ENCODE measurements at places on chromosomes 5 and 9.

- DNase-seq: no peak
Measured at GRCh38 chr5:127423173-127423798, 94.2 kb upstream of the PRRC1 start.

GRCh38 chr5:40976836-40977235, 67.5 kb downstream of the C7 start:
- DNase-seq: no peak

DNA sequence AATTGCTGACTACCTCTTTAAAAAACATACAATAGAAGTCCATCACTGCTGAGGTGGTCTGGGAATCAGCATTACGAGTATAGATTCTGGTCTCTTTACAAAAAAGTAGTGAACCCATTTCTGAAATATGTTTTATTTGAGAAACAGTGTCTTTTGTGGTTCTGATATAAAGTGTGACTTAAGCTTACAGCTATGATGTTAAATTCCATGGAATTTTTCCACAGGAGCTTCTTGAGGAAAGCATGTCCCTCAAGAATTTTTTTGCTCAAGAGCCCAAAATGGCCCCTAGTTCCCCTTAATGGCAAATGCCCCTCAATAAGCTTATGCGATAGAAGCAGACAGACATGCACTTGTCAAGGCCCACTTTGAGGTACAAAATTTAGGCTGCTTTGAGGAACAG, 265.7 kb downstream of the FAM170A start:
- no peak for DNase-seq

DNA sequence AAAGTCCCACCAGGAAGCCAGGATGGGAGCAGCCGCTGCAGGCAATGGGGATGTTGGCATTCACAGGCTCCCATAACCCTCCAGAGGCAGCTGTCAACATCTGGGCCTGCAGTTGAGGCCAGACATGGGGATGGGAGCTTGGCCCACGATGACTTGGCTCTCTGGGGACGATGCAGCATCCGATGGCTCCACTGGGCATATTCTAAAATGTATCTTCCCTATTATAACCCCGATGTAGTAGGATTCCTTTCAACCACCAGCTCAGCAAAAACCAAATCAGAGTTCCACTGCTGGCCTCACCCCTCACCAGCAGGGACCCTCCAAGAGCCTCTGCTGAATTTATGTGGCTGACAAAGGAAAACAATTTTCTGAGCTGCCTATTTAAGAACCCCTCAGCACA, 7.1 kb downstream of the SPRY4 start:
- no peak for DNase-seq

- DNase-seq: no peak
Measured at GRCh38 chr9:116757030-116757429, 69.9 kb downstream of the TRIM32 start.

GRCh38 chr5:56255502-56255901, 22.4 kb upstream of the ANKRD55 start:
- no peak for DNase-seq

DNA sequence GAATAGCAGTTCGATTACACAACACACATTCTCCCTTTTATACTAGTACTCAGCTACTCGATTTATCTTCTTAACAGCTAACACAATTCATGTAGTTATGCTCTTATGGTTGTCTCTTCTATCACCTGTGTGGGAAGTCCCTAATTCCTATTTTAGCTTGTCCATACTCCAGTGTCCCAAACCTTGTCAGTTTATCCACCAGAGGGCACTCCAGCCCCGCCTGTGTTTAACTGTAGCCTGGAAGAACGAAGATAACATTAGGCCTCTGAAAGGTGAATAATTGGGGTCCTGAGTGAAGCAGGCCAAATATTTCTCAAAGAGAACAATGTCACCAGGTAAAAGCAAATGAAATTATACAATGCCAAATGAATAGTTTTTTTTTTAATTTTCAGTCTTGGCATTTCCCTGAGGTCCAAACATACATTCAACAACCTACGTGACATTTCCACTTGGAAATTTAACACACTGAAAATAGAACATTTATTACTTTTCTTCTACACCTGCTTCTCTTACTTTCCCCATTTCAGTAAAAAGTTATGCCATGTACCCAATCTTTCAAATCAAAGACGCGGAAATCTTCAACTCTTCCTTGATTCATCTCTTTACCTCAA, 560.7 kb downstream of the HTR1A start:
- DNase-seq: peak; percentile 6

DNA sequence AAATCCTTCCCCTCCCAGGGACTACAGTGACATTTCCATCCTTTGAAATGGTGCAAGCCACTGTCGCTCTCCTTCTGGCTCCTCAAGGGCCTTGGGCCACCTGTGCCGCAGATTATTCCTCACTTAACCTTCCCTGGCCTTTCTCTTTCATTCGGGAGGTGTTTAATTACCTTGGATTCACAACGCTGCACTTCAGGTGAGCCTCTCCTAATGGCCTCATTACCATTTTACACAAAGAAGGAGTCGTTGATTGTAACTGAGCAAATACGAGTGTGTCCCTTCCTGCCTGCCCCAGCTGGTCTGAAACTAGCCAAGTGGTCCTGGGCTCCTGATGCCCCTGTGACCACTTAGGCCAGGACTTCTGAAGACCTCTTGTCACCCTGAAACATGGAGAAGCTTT, 205.0 kb downstream of the CRB2 start:
- DNase-seq: no peak

- DNase-seq: no peak
Measured at GRCh38 chr9:80797831-80798688, 891.3 kb downstream of the TLE1 start.

DNA sequence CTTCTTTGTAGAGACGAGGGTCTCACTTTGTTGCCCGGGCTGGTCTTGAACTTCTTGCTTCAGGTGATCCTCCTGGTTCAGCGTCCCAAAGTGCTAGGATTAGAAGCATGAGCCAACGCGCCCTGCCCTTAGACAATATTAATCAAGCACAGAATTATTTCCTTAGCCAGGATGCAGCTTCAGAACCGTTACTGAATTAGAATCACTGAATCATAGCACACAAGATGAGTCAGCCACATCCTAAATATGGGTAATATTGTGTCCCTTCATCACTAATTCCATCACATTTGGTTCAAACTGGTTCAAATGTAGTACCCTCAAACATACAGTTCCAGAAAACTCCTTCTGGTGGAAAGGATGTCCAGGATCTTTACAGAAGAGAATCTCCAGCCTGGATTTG, 82.7 kb downstream of the BNC2 start:
- DNase-seq: no peak

- no peak for DNase-seq
Measured at GRCh38 chr9:127245637-127246164, 18.9 kb upstream of the GARNL3 start.

GRCh38 chr5:112583166-112583565, 154.5 kb upstream of the APC start:
- no peak for DNase-seq

DNA sequence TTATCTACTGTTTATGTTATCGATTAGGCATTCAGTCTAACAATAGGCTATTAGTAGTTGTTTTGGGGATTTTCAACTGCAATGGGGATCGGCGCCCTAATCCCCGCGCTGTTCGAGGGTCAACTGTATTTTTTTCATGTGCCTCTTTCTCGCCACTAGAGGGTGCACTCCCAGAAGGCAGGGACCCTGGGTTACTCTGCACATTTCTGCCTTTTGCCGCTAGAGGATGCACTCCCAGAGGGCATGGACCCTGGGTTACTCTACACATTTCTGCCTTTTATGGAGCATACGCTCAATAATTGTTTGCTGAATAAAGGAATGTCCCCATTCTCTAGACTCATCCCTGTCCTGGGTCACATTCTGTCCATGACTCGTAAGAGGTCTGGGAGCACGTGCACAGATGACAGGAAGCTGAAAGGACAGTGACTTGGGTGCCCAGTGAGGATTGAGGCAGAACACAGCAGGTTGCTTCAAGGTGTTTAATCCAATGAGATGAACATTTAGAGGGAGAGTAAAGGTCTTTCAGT, 27.9 kb upstream of the RECK start:
- peak; percentile 40 for DNase-seq

- DNase-seq: no peak
Measured at GRCh38 chr5:81848362-81848880, 97.5 kb upstream of the SSBP2 start.

DNA sequence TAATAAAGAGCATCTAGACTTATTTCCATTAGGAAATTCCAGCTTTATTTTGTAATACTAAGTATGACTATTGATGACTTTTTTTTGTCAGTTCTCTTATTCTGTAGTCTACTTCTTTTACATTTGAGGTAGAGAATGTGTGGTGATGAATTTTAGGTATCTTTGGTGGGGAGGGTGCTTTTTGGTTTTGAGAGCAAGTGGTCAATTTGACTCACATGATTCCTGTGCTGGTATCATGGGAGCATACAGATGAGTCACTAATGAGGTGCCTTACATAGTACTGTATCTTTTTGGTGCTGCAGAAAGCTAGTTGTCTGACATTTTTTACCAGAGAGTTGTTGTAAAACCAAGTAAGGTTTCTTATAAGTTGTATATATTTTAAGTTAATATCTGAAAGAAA, 35.3 kb downstream of the ERBIN start:
- DNase-seq: peak; percentile 32

- no peak for DNase-seq
Measured at GRCh38 chr9:116274293-116274692, 120.7 kb downstream of the PAPPA start.

DNA sequence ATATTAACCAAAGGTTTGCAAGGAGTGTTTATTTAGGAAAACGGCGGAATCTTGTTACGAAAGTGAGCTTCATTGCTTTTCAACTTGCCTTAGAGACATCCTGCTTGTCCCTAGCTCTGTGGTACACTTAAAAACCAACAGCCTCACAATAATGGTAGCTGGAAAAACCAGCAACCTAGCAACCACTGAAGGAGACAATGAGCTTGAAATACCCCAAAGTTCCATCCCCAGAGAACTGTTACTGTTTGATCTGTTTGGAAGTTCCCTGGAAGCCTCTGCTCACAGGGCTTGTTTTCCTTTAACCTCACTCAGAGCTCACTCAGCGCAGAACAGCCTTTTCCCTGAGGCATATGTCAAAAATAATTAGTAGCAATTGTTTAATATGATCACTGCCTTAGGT, 43.2 kb downstream of the SH3TC2 start:
- DNase-seq: no peak

- DNase-seq: no peak
Measured at GRCh38 chr5:136891175-136891972, 526.0 kb upstream of the TRPC7 start.

DNA sequence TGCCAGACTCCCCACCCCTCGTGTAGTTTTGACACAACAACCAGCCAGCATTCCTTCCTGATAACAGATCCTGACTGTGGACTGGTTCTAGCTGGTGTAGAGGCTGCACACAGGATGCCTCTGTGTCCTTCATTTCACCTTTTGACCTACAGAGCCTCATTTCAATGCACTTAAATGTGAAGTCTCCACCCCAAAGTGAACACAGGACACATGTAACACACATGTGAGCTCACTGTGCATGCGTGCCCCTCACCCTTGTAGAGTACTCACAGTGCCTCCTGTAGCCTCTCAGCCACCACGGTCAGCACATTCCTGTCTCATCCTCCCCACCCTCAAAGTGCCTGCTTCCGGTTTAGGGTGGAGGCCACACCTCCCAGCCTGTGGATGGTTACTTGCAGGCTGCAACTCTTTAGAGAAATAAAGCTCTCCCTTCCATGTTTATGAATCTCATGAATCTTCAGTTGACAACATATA, 11.6 kb upstream of the NKD2 start:
- no peak for DNase-seq

- no peak for DNase-seq
Measured at GRCh38 chr5:160675988-160676387, 176.0 kb downstream of the ATP10B start.

DNA sequence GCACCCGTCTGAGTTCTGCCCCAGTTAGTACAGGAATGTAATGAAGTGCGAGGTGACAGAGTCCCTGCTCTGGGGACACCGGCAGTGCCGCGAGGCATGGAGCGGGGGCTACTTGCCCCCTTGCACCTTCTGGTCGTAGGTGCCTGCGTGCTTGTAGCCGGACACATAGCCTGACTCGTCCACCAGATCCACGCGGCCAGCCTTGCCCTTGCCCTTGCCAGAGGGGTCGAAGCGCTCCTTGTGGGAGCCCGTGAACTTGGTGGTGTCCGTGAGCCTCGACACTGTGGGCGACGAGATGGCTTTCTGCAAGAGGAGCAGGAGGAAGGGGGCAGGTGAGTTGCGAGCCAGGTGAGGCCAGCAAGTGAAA, 28.2 kb downstream of the TPPP start:
- no peak for DNase-seq

GRCh38 chr5:126490167-126490940, 67.1 kb downstream of the GRAMD2B start:
- DNase-seq: no peak

GRCh38 chr5:148458036-148458888, 74.5 kb downstream of the FBXO38 start:
- no peak for DNase-seq

DNA sequence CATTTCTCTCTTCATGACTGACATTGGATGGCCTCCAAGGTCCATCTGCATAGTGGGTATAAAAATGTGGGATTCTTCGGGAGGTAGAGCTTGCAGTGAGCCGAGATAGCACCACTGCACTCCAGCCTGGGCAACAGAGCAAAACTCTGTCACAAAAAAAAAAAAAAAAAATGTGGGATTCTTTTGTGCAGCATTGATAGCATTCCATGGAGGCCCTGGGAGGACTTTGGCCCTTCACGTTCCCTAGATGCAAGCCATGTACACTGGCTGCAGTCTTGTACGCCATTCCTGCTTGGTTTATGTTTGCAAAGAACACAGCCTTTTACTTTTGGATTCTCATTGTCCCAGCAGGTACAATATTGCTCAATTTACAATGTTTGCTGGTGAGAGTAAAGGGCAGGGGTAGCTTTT, 157.8 kb downstream of the SLCO4C1 start:
- no peak for DNase-seq

GRCh38 chr5:45696206-45696836, at the start of gene HCN1:
HCN1 (minus strand) TSS chr5:45696380.
- no peak for DNase-seq

DNA sequence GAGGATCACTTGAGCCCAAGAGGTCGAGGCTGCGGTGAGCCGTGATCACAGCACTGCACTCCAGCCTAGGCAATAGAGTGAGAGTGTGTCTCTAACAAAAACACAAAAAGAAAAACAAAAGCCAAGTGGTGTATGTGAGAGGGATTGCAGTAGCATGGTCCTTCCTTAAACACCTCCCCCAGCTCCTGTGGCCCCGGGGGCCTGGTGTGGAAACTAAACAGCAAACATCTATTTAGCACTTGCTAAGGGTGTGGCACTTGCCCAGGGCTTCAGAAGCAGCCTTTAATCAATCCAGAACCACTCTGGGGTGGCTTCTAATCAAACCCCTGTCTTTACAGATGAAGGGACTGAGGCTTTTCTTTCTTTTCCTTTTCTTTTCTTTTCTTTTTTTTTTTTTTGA, 4.4 kb upstream of the FBP1 start:
- no peak for DNase-seq

GRCh38 chr9:99954819-99955218, 48.4 kb downstream of the STX17 start:
- DNase-seq: no peak
